Nucleus accumbens (tissue), 56 donors: ENCODE measurements at places on chromosomes 1 and 21.

DNA sequence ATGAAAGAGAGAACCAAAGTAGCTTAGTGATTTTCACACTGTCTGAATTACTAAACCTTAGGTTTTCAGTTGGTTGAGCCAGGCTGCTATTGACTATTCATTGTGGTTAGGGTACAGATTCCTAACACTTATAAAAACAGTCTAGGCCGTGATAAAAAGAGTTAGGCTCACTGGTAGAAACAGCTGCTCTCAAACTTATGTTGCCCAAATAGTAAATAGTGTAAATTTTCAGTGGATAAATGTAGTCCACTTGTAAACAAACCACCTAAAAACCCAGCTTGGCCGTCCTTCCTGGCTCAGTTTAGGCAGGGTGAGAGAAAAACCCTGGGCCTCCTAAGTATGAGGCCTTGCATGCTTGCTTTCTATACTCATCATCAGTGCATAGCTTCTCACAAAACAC is 34.9 kb downstream of the ARID1A start:
- DNase-seq, result no peak

DNA sequence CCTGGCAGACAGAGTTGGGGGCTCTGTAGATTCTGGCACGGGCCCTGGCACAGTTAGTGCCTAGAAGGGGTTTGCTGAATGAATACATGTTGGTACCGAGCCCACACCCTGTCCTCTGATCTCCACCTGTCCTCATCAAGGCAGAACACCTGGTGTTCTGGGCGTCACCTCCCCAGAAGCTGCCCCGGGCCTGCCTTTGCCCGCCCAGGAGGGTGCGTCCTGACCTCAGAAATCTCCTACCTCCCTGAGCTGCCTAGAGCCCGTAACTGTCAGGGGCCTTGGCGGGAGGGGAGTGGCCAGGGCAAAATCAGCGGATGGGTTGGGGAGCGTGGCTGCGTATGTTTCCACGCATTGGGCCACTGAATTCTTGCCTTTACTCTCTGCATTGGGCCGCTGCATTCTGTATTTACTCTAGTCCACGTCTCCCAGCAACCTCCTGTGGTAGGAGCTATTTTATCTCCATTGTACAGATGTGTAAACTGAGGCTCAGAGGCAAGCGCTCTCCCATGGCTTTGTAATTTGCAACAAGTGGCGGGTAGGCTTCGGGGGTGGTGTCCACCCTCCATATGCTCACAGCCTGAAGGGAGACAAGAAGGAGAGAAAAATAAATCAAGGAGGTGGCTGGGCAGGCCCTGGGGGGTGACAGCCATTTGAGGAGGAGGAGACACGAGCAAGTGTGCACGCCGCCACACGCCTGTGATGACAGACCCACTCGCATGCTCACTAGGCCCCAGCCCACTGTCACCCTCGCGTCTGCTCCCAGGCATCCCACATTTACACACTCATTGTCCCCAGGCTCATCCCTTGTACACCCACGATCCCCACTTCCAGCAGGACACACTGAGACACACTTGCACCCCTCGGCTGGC is 95.7 kb upstream of the WNT4 start:
- DNase-seq, result no peak

- DNase-seq, result no peak
These were observed 142.3 kb downstream of the MIS18A start for GRCh38 chr21:32136546-32136945.

GRCh38 chr1:43199093-43199726 is 27.1 kb downstream of the CFAP57 start:
- DNase-seq, result no peak

GRCh38 chr21:15051644-15052458 is 12.9 kb downstream of the NRIP1 start:
- no peak for DNase-seq

DNA sequence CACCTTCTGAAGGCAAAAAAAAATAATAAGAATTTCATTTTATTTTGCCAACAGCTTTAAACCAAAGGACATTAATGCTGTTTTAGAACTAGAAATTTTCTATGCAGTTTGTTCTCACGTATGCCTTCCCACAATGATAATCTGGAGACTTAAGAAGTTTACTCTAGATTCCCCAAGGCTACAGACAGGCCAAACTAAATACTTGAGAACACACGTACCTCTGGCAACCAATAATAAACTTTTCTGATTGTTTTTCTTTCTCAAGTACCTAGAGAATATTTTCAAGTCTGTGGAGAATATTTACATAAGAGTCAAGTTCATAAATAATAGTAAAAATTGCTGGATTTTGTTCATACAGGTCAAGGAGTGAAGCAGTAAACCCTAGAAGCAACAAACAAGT is 15.9 kb downstream of the CLDN8 start:
- DNase-seq, result no peak

- no peak for DNase-seq
These were observed 37.6 kb downstream of the NRDC start for GRCh38 chr1:51840743-51841461.

DNA sequence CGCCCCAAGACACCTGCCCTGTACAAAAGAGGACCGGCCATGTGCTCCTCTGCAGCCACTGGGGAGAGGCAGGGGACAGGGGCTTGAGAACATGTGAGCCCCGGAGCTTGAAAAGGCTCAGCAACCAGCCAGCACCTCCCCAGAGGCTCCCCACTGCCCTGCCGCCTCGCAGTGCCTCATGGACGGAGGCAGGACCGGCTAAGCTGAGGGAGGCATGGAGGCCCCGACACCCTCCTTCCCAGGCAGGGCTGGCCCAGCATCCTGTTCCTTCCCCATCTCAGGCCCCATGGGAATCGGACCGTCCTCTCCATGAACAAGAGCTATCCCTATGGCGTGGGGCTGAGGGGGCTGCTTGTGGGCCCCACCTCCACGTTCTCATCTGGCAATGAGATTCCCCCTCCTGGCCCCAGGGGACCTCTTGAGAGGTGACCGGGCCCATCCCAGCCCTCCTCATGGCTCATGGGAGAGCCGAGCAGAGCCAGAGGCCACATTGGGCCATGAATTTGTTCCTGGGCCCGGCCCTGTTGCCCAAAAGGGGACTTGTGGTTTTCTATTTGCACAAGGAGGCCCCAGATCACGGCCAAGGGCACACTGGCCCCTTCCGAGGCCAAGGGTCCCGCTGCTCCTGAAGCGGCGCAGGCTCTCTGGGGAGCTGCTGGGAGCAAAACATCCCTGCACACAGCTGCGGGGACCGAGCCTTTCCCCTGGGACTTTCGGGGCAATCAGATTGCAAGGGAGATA is 65.2 kb upstream of the ARHGEF16 start:
- no peak for DNase-seq

GRCh38 chr21:45128613-45129188 is 54.3 kb downstream of the ADARB1 start:
- DNase-seq, result no peak
